Fibroblast of lung (primary cell): ENCODE measurements at places on chromosomes 16 and 17. TPM values are rescaled to one million over a fixed set of nuclear protein-coding genes. Genes with fewer than 3 reads are reported as not detected.

DNA sequence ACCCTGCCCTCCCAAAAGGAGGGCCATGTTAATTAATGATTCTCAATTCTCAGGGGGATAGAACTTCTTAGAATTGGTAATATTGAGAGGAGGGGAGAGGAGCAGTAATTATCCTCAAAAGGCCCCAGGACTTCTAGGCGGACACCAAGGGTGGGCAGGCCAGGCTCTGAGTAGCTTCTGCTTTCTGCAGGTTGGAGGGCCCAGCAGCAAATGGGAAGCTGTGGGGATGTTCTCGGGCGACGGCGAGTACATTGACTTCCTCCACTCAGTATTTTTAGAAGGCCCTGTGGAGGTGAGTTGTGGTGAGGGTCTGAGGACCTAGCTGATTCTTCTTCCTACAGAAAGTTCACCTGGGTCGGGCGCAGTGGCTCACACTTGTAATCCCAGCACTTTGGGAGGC lies 57.5 kb downstream of the DNAH2 start:
- no peak for DNase-seq

- DNase-seq, result peak; percentile 82
These were observed 7.1 kb upstream of the FTSJ3 start for GRCh38 chr17:63834431-63835166.

The TBC1D26 gene
- total RNA-seq, result 0.17 TPM in 1 of 2 replicates, not detected in the other

GRCh38 chr17:20072692-20072992 lies 63.5 kb downstream of the SPECC1 start:
- DNase-seq, result no peak

GRCh38 chr17:79984045-79984840 lies 51.4 kb downstream of the TBC1D16 start:
- no peak for DNase-seq

The SLX1A gene
- total RNA-seq, result 18.2 and 19.2 TPM in 2 replicates

DNA sequence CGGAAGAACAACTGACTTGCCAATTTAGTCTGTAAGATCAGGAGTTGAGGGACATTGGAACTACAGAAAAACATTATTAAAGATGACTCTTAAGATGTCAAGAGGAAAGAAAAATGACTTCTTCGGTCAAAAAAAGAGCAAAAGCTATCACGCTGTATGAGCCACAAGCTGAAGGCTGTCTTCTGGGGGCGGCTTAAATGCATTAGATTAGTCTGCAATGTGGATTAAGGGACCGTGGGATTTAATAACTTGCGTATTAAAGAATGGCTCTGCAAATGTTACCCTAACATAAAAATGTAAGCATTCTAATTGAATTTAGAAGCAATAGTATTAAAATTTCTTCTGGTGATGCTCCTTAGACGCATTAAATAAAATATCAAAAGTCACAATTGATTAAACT lies 108.6 kb downstream of the PITPNC1 start:
- DNase-seq, result no peak

- DNase-seq, result peak; percentile 71
These were observed 9.2 kb downstream of the PIGQ start for GRCh38 chr16:578870-579405.

- no peak for DNase-seq
These were observed 732 bp upstream of the RPL27 start for GRCh38 chr17:42997390-42997983.

The CCL18 gene
- not detected in 2 replicates for total RNA-seq

DNA sequence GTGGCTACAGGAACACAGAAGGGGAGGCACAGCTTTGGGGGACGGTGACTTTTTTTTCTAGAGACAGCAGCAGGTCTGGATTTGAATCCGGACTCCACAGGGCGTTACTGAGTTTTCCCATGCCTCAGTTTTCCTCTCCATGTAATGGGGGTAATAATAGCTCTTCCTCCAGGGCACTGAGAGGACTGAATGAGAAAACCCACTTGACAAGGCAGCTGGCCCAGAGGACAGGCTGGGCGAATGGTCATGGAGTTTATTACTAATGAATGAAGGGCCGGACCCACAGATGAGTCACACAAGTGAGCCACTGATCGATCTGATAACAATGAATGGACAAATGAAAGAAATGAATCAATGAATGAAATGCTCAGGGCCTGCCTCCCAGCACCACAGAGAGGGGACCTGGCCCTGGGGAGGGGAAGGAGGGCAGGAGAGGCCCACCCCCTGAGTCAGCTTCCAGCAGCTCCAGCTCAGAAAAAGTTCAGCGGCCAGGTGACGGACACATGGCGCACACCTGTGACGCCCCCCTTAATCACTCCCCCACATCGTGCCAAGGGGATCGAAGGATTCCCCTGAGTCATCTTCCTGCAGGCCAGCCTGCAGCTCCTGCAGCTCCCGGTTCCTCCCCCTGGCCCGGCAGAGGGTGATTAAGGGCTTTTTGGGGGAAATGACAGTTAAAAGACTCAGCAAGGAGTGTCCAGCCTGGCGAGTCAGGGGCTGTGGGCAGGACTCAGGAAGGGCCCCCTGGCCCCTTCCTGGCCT lies 54.3 kb downstream of the SOCS1 start:
- DNase-seq, result peak; percentile 72

The ZG16 gene
- not detected in 2 replicates for total RNA-seq

DNA sequence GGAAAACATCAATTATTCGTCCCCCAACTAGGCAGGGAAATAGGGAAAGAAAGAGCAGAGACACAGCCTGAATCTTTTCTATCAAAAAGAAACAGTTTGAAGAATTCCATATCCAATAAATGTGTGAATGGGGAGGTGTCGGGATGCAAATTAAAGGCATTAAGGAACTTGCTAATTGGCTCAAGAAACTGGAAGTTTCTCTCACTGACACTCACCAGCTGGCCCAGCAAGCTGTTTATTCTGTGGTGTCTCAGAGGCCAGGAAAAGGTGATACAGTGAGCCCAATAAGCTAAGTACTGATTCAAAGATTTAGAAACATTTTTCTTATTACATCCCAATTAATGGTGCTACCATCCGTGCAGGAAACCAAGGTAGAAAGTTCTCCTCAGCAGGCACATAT lies 104.4 kb upstream of the CLEC3A start:
- no peak for DNase-seq
